CD4-positive, alpha-beta T cell treated with Interleukin-1 beta for 1 hour (primary cell): ENCODE measurements at places on chromosomes 16 and 17.

DNA sequence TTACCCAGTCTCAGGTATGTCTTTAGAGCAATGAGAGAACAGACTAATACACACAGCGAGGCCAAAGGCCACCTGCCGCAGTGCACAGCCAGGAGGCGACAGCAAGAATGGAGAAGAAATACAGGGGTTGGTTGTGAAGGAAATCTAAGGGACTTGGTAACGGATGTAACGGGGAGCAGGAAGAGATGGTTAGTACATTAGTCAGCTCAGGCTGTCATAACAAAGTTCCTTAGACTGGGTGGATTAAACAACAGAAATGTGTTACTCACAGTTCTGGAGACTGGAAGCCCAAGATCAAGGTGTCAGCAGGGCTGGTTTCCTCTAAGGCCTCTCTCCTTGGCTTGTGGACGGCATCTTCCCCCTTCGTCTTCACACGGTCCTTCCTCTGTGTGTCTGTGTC is 47.1 kb downstream of the TVP23C start:
- no peak for DNase-seq

- DNase-seq, result no peak
Measured at GRCh38 chr17:47997586-47997985, 26.7 kb downstream of the CDK5RAP3 start.

DNA sequence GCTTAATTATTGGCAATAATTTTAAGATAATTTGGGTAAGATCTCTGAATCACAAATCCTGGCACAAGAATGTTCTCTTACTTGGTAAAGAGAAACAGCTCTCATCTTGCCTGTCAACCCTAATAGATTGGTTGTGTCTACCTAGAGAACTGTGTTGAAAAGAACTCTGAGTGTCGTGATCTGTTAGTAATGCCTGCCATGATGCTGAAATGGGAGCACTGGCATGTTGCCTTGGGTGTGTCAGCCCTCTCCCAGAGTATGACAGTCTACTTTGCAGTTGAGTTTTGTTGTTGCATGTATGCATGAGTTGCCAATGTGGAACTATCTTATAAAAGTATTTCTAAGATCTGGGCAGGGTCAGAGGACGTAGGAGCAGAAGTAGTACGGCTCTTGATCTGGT is 221.4 kb downstream of the MAF start:
- no peak for DNase-seq

DNA sequence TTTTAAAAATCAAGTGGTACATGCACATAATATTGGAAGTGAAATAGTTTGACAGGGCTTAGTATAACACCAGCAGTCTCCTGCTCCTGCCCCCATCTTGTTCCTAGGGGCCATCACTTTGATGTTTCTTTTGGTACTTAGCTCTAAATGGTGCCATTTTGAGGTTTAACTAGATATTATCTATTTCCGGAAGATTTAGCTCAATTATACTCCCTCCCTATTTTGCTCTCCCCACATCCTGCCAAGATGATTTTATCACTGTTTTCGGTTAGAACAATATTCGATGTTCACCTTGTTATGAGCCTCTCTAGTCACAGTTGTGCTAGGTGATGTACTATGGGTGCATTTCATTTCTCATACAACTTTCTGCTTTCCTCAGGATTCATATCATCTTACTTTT is 20.0 kb upstream of the SLC35G3 start:
- DNase-seq, result peak; percentile 32

DNA sequence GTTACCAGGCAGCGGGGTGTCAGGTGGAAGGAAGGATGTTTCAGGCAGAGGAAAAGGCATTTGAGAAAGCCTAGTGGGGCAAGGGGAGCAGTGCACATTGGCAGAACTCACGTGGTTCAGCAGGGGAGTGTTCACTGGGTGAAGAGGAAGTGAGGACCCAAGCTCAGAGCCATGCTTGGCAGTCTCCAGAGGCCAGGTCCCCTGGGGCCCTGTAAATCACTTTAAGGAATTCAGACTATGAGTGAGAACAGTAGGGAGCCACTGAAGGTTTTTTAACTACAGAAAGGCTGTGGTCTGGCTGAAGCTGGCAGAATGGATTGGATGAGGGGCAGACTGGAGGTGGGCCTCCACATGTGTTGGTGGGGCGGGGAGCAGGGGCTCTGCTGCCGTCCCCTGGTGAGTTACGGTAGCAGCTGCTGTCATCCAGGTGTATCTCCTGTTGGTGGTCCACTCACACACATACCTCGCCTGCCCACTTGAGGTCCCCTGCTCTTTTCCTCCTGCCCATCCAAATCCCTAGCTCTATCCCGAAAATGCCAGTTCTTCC is 5.1 kb downstream of the CLEC16A start:
- peak; percentile 76 for DNase-seq

DNA sequence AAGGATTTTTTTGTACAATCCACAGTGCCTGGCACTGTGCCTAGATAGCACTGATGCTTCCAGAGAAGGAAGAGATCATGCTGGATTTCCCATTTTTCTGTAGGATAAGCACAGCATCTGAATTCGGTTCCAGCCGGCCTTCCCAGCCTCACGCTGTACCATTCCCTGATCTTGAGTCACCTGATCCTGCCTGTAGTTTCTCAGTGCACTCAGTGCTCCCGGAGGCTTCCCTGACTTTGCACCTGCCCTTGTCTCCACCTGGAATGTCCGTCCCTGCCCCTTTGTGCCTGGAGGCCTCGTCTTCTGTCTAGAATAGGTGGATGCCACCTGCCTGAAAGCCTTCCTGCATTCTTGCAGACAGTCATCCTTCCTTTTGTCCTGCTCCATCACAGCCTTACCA is 179.9 kb downstream of the CCDC182 start:
- DNase-seq, result no peak

GRCh38 chr17:82743344-82744219 is 8.2 kb downstream of the FN3K start:
- DNase-seq, result no peak

- DNase-seq, result no peak
Measured at GRCh38 chr16:84916178-84916577, 95.2 kb downstream of the ZDHHC7 start.

GRCh38 chr17:27457731-27458523 is 1.7 kb downstream of the KSR1 start:
- no peak for DNase-seq

GRCh38 chr17:27670791-27671590 is 40.0 kb downstream of the LGALS9 start:
- DNase-seq, result no peak

- no peak for DNase-seq
Measured at GRCh38 chr17:27622986-27623385, 8.0 kb upstream of the LGALS9 start.

DNA sequence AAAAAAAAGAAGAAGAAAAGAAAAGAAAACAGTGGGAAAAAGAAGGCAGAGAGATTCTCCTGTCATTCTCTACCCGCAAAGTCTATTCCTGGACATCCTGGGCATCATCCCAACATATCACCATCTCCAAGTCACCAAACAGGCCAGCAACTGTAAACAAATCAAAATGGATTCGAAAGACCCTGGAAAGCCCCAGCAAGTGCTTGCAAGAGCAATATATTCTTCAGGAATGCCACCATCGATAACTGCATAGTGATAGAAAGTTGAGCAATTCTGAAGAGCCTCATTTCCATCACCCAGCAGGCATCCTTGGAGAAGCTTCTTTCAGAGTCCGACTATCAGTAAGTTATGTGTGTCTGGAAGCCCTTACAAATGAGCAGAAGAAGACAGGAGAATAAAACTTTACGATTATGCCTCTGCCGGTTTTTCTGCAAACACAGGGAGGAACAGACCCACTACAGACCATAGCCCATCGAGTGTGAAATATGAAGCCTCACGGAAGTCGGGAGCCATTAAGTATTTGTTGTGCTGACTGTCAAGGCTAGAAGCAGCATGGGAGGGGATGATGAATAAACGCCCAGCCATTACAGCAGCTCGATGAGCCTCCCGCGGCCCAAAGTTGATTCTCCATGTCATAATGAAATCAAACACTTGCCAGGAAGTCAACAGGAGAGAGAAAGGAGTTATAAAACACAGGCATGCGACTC is 64.5 kb upstream of the SEC14L1 start:
- no peak for DNase-seq

GRCh38 chr16:50400967-50401348 is 32.2 kb upstream of the BRD7 start:
- DNase-seq, result no peak

- no peak for DNase-seq
Measured at GRCh38 chr16:25403852-25404251, 146.2 kb upstream of the ZKSCAN2 start.

DNA sequence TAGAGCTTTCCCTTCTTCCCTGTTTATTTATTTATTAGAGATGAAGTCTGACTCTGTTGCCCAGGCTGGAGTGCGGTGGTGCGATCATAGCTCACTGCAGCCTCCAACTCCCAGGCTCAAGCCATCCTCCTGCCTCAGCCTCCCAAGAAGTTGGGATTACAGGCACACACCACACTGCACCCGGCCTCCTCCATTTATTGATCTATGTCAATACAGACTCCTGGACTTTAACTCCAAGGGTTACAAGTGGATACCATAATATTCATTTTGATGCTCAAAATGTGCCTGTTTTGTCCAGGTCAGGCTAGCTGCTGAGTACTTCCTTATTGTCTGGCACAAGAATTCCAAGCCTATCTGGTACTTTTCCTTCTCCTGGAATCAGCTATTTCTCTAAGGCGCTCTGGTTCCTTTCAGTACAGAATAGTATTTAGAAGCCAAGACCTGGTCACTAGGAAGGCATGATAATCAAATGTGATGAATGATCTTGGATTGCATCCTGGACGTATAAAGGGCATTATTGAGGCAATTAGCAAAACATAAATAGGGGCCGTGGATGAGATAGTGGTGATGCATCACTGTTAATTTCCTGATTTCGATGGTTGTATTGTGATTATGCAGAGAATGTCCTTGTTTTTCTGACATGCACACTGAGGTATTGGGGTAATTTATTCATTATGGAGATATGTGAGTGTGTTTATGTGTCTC is 21.7 kb downstream of the IL4R start:
- no peak for DNase-seq

- DNase-seq, result no peak
Measured at GRCh38 chr17:58564971-58565370, 50.5 kb upstream of the MTMR4 start.

DNA sequence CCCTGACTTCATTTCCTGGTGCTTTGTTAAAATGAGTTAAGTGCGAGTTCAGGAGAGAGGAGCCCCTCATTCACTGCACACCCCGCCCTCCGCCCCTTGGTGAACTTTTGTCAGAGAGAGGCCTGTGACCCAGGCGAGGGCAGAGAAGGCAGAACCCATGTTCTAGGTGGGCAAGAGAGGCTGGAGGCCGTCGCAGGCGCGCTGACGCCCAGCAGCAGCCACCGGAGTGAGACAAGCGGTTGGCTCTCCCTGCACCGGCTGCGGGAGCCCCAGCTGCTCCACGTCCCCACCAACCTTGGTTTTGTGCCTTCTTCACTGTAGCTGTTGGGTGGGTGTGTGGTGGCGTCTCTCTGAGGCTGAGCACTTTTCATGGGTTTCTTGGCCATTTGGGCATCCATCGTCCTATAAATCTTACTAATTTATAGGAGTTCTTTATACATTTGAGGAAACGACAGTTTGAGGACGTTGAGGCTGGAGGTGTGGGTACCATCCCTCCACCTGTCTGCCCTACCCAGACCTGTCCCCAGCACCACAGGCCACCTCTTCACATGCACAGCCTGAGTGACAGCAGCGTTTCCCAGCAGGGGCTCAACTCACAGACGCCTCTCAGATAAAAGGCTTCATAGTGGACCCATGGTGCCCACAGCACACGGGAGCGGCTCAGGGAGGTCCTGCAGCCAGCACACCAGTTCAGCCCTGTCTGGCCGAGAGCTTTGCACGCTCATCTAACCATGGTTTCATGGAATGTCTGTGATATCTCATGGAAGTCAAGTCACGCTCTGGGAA is 45.2 kb upstream of the CBFA2T3 start:
- no peak for DNase-seq

DNA sequence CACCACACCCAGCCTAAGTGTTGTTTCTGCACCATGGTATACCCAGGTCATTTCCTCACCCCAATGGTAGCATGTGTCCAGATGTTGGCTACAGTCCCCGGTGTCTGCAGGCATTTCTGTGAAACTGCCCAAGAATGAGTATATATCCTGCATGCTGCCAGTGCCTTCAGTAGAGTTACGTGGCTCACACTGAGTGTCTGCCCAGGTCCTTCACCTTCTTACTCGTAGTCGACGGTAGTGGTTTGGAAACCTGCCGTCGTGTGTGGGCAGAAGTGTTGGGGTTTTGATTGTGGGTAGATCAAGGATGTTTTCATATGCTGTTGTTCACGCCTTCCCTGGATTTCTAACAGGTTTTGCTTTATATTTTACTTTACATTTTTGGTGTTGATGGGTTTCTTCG is 16.8 kb downstream of the TCF25 start:
- no peak for DNase-seq

GRCh38 chr16:5027575-5028235 is 6.0 kb downstream of the NAGPA start:
- no peak for DNase-seq
